ENCODE measurements at places on chromosomes 5 and 9. TPM values are rescaled to one million over a fixed set of nuclear protein-coding genes. Genes with fewer than 3 reads are reported as not detected.

- no peak for DNase-seq
These were observed 464.5 kb downstream of the CSNK1G3 start for GRCh38 chr5:123976379-123977033.

Gene STX17
- 23.7 TPM for total RNA-seq

GRCh38 chr5:154779105-154779504, 23.9 kb downstream of the LARP1 start:
- no peak for DNase-seq

Gene PDE6A
- total RNA-seq = 0.22 TPM

- DNase-seq = no peak
These were observed 558.5 kb upstream of the ARRDC3 start for GRCh38 chr5:91941588-91941987.

GRCh38 chr5:68255305-68256120, 40.0 kb downstream of the PIK3R1 start:
- no peak for DNase-seq

- DNase-seq = no peak
These were observed 18.0 kb downstream of the AQP3 start for GRCh38 chr9:33429256-33429985.

Gene GFRA3
- total RNA-seq = 0.82 TPM

Gene TAF11L10
- not detected for total RNA-seq

DNA sequence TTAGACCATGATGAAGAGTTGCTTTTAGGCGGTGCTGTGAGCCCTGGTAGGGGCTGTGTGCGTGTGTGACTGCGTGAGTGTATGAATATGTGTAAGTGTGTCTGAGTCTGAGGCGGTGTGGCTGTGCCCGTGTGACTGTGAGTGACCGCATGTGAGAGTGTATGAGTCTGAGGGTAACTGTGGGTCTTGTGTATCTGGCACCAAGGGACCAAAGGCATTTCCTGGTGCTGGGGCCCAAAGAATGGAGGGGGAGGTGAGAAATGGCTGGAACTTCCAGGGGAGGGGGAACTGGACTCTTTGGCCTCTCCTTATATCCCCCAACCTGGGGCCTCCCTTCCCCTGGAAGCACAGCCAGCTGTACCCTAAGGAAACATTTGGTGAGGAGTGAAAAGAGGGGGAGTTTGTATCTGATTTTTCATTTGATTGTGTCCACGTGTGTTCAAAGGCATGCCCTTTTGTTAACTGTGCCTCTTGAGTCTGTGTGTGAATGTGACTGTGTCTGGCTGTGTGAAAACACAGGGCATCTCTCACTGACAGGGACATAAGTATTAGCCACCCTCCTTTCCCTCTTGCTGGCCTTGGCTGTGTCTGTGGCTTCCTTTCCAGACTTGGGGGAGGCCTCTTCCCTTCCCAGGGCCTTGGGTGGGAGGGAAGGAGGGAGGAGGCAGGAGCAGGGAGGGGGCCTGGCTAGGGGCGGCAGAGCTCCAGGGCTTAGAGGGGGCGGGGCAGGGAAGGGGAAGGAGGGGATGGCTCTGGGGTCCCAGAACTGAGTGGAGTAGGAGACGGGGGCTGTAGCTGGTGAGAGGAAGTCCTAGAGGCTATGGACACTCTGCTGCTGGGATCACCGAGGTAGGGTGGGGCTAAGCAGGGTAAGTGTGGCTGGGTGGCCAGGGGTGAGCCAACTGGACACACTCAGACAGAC, 1.4 kb downstream of the IL11RA start:
- DNase-seq = no peak

Gene ARID3C
- total RNA-seq = not detected

DNA sequence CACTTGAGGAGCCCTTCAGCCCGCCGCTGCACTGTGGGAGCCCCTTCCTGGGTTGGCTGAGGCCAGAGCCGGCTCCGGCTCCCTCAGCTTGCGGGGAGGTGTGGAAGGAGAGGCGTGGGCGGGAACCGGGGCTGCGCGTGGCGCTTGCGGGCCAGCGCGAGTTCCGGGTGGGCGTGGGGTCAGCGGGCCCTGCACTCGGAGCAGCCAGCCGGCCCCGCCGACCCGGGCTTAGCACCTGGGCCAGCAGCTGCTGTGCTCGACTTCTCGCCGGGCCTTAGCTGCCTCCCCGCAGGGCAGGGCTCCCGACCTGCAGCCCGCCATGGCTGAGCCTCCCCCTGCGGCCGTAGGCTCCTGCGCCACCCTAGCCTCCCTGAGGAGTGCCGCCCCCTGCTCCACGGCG, 6.2 kb upstream of the SHB start:
- DNase-seq = no peak

GRCh38 chr5:22473886-22474285, 379.3 kb downstream of the CDH12 start:
- no peak for DNase-seq

- DNase-seq = no peak
These were observed 48.1 kb downstream of the GGTA1 start for GRCh38 chr9:121451586-121451985.

DNA sequence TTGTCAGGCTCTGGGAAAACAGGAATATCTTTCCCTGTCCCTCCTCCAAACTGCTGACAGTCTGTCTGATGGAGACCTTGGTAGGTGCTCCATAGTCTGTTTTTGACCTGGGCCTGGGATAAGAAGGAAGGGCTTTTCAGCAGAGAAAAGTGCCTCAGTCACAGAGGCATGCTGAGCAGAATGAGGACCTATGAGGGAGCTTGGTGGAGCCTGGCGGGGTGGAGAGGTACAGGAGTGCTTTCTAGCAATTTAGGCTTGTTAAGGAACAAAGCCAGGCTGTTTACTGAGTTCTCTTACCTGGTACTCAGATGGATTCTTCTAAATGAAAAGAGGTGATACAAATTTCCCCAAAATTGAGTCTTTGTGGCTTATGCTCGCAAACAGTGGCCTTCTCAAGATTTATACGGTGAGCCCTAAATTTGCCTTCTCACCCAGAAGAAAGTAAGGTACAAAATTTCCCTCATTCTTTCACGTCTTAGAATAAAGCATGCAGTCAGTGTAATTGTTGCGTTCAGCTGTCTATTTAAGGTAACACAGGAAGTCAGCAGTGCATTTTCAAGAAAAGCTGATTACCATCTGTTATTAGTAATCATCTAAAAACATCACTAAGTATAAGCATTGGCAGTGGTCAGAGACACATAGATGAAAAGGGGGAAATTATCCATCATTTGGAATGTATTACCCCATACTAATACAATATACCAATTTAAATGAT, 28.6 kb upstream of the IL13 start:
- DNase-seq = no peak

- no peak for DNase-seq
These were observed 115.2 kb downstream of the SUSD1 start for GRCh38 chr9:112059966-112060320.

Gene CCDC171
- total RNA-seq = 1.8 TPM

DNA sequence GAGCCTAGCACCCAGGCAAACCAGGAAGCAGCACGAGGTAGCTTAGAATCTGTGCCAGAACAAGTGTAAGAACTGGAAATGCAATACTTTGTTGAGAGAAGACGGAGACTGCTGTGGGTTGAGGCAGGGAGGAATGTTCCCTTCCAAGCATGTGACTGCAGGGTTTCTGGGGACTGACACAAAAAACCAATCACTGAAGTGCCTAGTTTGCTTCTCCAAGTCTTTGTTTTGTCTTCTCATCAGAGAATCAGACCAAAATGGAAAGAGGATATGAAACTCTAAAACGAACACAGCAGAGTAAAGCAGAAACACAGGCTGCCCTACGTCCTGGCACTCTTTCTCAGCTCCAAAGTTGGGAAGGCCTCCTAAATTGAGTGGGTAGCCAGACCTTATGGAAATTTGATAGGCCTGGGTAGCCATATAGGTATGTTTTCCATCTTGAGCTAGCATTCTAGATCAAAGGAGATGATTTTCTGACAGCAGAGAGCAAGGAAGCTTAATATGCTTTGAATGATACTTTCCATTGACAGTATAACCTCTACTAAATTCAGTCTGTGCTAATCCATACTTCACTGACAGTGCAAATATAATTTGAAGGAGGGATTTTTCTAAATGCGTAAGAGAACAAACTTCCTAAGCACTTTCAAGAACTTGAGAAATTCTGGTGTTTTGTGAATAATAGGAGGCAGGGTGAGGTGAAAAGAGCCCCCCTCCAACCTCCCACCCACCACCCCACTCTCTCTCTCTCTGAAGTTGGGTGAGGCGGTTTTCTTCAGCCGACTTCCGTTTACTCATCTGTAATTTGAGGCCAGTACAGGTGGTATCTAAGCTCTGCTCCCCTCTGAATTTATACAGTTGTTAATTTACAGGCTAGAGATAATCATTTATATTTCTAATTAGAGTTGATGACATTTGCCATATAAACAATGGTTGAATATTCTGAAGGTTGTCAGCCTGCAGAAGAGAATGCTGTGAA, 5.5 kb downstream of the ADRB2 start:
- DNase-seq = no peak

Gene FAM151B
- 0.91 TPM for total RNA-seq

Gene CACNA1B
- total RNA-seq = 0.19 TPM

DNA sequence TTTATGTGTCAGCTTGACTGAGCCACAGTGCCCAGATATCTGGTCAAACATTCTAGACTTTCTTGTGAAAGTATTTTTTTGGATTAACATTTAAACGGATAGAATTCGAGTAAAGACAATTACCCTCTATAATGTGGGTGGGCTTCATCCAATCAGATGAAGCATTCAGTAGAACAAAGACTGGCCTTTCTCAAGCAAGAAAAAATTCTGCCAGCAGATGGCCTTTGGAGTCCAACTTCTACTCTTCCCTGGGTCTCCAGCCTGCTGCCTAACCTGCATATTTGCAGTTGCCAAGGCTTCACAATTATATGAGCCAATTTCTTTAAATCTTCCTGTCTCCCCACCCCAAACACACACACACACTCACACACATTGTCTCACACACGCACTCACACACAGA, 86.4 kb downstream of the MED10 start:
- no peak for DNase-seq

Gene SLC34A1
- total RNA-seq = not detected

Gene RNF180
- 12.9 TPM for total RNA-seq

Gene IL33
- 27.1 TPM for total RNA-seq

Gene ANKRA2
- 12.8 TPM for total RNA-seq

GRCh38 chr9:92561374-92562330, 25.9 kb upstream of the ECM2 start:
- no peak for DNase-seq

Gene IFNA21
- total RNA-seq = not detected

Gene ARAP3
- 15.2 TPM for total RNA-seq

DNA sequence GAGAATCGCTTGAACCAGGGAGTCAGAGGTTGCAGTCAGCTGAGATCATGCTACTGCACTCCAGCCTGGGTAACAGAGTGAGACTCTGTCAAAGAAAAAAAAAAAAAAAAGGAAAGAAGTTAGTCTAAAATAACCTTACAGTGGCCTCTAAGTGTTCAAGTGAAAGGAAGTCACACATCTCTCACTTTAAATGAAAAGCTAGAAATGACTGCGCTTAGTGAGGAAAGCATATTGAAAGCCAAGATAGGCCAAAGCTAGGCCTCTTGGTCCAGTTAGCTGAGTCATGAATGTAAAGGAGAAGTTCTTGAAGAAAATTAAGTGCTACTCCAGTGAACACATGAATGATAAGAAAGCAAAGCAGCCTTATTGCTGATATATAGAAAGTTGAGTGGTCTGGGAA, 38.1 kb downstream of the ITGA1 start:
- no peak for DNase-seq

Gene OR13C5
- total RNA-seq = not detected

- DNase-seq = no peak
These were observed 455.1 kb upstream of the ZNF608 start for GRCh38 chr5:125201446-125202052.

- no peak for DNase-seq
These were observed 9.6 kb downstream of the NEK6 start for GRCh38 chr9:124267271-124267807.

Gene EPB41L4A
- total RNA-seq = 17.8 TPM

Gene RICTOR
- 35.0 TPM for total RNA-seq

- no peak for DNase-seq
These were observed 9.9 kb upstream of the IQGAP2 start for GRCh38 chr5:76393035-76393680.

Gene CTXN3
- not detected for total RNA-seq

Gene ENTREP1
- 22.1 TPM for total RNA-seq

- DNase-seq = no peak
These were observed 39.5 kb downstream of the TRIP13 start for GRCh38 chr5:932151-932627.

Gene STK10
- total RNA-seq = 5.3 TPM

Gene FOXD4L3
- total RNA-seq = not detected

GRCh38 chr9:19192202-19193028, 38.1 kb upstream of the DENND4C start:
- DNase-seq = no peak

Gene SPINK6
- total RNA-seq = not detected

DNA sequence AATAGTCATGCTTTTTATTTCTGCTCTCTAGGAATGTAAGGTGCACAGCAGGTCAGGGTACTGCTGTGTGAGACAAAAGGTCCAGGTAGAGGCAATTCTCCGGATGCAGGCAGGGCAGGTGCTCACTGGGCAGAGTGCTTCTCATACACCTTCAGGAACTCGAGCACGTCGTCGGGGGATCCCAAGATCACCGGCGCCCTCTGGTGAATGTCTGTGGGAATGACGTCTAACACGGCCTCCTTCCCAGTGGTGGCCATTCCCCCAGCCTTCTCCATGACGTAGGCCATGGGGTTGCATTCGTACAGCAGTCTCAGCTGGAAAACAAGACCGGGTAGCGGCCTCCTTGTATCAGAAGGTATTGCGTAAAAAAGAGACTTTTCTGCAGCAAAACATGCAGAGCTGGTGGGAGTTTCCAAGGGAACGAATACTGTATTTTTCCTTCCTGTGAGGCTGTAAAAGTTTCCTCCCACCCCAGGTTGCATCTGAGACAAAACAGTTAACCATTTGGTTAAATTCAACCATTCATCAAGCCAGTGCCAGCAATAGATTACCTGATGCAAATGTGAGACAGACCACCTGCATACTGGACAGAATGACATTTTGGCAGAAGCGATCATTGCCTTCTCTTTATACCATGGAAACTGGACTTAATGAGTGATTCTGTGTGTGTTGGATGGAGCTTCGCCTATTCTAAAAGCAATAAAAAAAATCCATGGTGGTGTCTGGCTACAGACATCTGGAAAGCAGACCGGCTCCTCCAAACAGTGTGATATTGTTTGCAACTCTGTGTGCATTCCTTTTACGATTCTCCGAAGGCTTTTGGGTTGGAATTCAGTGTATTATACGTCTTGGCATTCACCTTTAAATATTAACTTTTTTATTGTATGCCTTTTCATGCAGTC, 9.9 kb upstream of the FBP2 start:
- DNase-seq = peak; percentile 50

Measured in left ventricle myocardium inferior (tissue), 1 donor.